ENCODE measurements at places on chromosomes 1 and 21. TPM values are rescaled to one million over a fixed set of nuclear protein-coding genes. Genes with fewer than 3 reads are reported as not detected.

Gene NBPF6
- total RNA-seq: 0.10 TPM

Gene TSPAN1
- total RNA-seq: 0.73 TPM

Gene BCAR3
- total RNA-seq: 52.3 TPM

Gene FNDC10
- total RNA-seq: 3.6 TPM

Gene LIPI
- total RNA-seq: not detected

Gene KRTAP12-2
- total RNA-seq: not detected

Gene WDR64
- not detected for total RNA-seq

Gene RO60
- 158 TPM for total RNA-seq

Gene COL11A1
- total RNA-seq: 2.5 TPM

Gene BARHL2
- not detected for total RNA-seq

Gene CYP4X1
- total RNA-seq: 1.2 TPM

Gene HES2
- total RNA-seq: 0.59 TPM

Gene STMN1
- total RNA-seq: 22.4 TPM

Gene TMEM222
- 26.3 TPM for total RNA-seq

Gene SLC30A1
- total RNA-seq: 48.7 TPM

Gene ZNF695
- 0.79 TPM for total RNA-seq

Gene NECTIN4
- total RNA-seq: 0.13 TPM

Data from smooth muscle cell of the pulmonary artery (primary cell).